DND-41 (cell line): ENCODE measurements at places on chromosomes 2 and 18.

DNA sequence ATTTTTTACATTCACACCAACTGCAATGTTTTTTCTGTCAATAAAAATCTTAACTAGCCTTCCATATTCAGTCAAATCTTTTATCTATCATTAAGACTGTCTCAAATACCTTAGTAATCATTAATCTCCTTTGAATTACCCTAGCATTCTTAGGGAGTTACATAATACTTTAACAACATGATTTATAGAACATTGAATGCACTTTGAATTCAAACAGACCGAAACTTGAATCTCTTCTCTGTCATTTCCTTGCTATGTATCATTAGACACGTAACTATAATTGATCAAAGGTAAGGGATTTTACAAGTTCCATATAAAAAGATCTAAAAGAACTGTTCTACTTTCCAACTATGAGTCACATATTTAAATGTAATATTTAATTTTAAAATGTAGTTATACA, 330.9 kb downstream of the RIT2 start:
- H3K4me1 ChIP-seq: no peaks in the 10 kb centered on the region
- no peaks in the 10 kb centered on the region for H3K27me3 ChIP-seq
- no peak overlapping the region for H3K27ac ChIP-seq
- H3K36me3 ChIP-seq: no peaks in the 10 kb centered on the region
- no peak for DNase-seq

DNA sequence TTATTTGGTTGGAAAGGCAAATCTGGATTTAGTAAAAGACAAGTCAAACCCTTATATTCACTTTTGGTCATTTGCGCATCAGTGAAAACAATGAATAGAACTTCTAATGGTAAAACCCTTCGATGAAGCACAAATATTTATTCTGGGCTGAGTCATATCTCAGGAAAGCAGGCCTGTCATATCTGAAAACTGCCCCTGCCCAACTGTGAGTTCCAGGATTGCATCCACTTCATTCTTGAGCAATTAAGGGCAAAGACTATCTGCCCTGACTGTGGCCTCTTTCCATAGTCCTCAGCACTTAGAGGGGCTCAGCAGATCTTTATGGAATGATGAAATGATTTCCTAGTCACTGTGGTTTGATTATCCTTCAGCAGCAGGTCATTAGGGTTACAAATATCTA, 795.2 kb upstream of the ID2 start:
- H3K4me1 ChIP-seq: no peaks in the 10 kb centered on the region
- H3K27me3 ChIP-seq: no peaks in the 10 kb centered on the region
- no peak overlapping the region for H3K4me3 ChIP-seq
- no peak overlapping the region for H3K27ac ChIP-seq

- no peaks in the 10 kb centered on the region for H3K27me3 ChIP-seq
- no peak overlapping the region for H3K27ac ChIP-seq
- no peak for DNase-seq
- H3K4me1 ChIP-seq: no peaks in the 10 kb centered on the region
- no peak overlapping the region for H3K4me3 ChIP-seq
- no peaks in the 10 kb centered on the region for H3K36me3 ChIP-seq
Measured at GRCh38 chr18:8847900-8848299, 142.5 kb downstream of the MTCL1 start.

DNA sequence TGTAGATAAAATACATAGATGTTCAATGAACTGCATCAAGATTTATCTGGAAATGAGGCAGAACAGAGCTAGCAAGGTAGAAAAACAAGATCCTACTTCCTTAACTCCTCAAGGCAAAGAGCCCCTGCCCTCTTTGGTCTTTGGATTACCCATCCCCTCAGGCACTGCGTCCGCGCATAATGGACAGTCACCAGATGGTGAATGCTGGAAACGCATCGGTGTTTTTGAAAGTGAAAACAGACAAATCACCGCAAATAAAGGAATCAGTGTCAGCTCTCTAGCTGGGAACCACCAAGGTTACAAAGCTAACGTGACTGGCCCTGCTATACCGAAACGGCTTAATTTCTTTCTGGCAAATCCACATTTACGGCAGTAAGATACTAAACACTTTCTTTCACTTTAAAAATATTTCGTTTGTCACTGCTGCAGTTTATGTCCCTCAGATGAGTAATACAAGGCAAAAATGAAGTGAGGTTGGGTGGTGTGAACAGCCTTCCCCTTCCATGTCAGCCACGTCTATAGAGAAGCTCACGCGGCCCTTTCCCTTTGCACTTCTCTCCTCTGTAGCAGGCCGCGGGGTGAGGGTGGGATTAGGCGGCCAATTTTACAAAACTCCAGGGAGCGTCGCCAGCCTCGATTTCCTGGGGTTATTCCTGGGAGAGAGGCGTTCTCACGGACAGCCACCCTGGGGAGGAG, 627 bp upstream of the GALR1 start:
- DNase-seq: no peak
- no peak overlapping the region for H3K4me3 ChIP-seq
- H3K27me3 ChIP-seq: no peaks in the 10 kb centered on the region
- H3K4me1 ChIP-seq: no peaks in the 10 kb centered on the region

DNA sequence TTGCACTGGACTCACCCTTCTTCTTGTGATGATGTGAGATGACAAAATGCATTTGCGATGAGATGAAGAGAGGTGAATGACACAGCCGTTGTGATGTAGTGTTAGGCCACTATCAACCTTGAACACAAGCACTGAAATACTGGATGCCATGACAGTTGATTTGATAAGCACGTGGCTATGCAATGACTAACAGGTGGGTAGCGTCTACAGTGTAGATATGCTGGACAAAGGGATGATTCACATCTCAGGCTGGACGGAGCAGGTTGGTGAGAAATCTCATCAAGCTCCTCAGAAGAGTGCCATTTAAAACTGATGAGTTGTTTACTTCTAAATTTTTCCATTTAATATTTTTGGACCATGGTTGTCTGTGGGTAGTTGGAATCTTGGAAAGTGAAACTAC, 375.8 kb upstream of the LYPD1 start:
- H3K4me1 ChIP-seq: no peaks in the 10 kb centered on the region
- no peak overlapping the region for H3K27ac ChIP-seq
- H3K27me3 ChIP-seq: no peaks in the 10 kb centered on the region
- H3K4me3 ChIP-seq: no peak overlapping the region
- H3K36me3 ChIP-seq: no peaks in the 10 kb centered on the region
